NCI-H2029 treated with DMSO at 0.1 percent for 48 hours (cell line): ENCODE measurements at places on chromosomes 7 and 10.

GRCh38 chr7:148584154-148584827, 6.3 kb upstream of the C7orf33 start:
- DNase-seq: no peak

DNA sequence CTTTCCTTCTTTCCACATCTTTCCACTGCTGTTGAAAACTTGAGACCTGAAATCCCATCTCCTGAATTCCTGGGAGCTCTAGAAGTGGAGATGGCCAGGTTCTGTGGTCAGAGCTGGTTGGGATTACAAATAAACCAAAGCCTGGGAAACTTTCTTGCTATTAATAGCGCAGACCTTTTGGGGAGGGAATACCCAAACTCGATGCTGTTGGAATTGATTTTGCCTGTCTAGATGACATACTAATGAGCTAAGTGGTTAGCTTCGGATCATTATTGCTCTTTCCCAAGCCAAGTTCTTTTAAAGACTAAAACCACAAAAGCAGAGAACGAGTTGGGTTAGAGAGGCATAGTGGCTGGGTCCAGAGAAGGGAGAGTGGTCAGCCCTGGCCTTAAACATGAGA, 76.6 kb downstream of the TCF7L2 start:
- no peak for DNase-seq

GRCh38 chr7:82623812-82624211, 180.2 kb upstream of the CACNA2D1 start:
- DNase-seq: no peak

DNA sequence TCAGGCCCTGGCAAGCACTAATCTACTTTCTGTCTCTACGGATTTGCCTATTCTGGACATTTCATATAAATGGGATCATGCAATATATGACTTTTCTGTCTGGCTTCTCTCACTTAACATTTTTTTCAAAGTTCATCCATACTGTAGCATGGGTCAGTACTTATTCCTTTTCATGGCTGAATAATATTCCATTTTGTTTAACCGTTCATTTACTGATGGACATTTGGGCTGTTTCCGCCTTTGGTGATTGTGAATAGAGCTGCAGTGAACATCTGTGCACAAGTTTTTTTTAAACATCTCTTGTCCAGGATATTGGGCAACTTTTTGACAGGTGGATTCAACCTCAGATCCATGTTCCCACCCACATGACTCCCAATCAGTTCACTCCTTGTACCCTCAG, 31.0 kb downstream of the AIFM2 start:
- no peak for DNase-seq

GRCh38 chr10:77417806-77418640, 219.6 kb downstream of the KCNMA1 start:
- no peak for DNase-seq

DNA sequence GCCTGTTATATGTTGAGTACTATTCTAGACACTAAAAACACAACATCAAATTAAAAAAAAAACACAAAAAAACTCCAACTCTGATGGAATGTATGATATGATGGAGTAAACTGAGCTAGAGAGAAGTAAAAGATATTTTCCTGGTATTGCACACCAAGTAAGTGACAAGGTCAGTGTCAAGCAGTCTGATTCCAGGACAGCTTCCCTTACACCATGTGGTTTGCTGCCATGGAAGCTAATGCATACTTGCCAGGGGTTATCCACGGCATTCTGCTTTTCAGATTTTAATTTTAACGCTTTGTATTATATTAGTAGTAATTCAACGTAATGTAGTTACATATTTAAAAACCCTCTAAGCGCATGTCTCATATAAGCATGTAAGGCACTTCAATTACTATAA, 48.4 kb downstream of the CACNA2D1 start:
- DNase-seq: no peak

GRCh38 chr7:21092766-21093702, 306.3 kb upstream of the SP8 start:
- DNase-seq: no peak

DNA sequence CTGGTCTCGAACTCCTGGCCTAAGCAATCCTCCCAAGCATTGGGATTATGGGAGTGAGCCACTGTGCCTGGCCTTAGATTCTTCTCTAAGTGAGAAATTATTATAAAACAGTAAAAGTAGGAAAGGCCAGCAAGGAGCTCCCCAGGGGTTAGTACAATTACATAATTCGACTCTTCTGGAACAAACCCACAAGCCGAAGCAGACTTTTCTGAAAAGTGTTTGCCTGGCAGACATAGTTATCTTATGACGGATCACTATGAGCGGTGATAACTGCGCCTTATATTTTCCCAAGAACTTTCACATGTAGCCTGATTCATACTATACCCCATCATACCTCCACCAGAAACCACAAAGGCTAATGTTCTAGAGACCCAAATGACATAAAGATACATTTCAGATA, 30.2 kb upstream of the SH3PXD2A start:
- no peak for DNase-seq

DNA sequence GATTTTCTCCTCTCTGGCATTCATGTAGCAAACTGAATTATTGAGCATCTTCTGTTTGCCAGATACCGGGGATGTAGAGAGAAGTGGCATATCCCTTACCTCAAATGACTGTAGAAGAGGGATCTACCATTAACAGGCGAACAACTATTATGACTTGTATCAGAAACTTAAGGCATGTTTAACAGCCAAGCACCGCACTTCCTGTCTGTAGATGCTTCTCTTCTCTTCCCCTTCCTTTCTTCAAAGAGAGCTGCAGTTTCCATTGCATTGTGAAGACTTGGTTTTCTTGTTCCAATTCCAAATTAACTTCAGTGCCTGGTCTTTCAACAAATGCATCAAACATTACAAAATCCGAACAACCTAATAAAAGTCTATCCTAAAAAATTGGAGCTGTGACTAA, 49.3 kb downstream of the LRRC4 start:
- no peak for DNase-seq

- no peak for DNase-seq
Measured at GRCh38 chr10:71241114-71241829, 28.9 kb downstream of the UNC5B start.

DNA sequence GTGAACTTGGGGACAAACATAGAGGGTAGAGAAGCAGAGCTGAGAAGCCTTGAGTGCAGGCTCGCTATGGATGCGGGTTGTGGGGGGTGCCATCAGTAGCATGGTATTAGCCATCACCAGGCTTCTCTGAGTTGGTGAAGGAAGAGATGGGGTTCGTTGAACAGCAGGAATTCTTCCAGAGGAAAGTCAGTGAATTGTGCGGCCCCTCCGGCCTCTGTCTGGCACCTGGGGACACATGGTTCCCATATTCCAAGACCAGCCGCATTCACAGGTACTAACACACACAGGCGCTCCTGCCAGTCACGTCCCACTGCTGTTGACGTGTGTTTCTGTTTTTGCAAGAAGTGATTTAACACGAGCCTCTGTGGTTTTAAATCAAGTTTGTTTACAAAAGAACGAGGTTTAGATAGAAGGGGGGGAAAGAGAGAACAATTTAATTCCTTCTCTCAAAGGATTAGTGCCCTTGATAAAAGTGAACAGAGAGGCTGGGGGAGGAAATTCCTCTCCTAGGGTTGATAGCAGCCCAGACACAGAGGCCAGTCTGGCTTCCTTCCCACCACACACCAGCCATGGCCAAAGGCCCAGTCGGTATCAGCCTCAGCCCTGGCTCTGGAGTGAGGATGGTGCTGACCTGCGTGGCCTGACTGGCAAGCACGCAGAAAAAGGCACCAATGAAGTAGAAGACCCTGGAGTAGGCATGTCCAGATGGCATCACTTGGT, 252.6 kb upstream of the IGFBP3 start:
- DNase-seq: no peak

- no peak for DNase-seq
Measured at GRCh38 chr7:3722396-3722922, 421.4 kb downstream of the SDK1 start.

- no peak for DNase-seq
Measured at GRCh38 chr7:124444696-124445480, 320.7 kb downstream of the GPR37 start.

DNA sequence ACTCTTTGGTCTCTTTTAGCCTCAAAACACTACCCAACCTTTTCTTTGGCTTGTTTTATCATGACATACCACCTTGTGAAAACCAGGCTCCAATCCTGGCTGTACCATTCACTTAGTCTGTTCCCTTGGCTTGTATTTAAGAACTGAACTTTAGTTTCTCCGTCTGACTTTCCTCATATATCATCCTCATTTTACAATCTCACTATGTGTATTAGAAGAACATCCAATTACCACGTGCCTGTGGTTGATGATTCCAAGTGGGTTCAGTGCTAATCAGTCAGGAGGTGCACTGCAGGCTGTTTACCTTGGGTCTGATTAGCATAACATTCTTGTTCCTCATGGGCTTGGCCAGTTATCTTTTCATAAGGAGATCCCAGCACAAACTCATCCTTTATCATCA, 144.8 kb upstream of the KLF14 start:
- no peak for DNase-seq

DNA sequence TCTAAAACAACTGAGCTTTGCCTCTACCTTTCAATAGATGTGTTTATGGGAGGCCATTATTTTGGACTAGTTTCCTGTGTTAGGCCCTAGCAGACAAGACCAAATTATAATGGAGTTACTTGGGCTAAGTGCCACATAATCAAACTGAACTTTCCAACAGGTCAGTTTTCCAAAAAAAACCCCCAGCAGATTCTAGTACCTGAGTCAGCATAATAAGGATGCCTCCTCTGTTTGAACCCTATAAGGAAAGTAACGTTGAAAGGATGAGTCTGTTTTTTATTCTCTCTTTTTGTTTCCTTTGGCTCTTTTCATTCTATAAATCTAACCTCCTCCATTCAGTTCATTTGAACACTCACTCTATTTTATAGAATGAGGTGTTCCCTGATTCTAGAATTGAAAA, 148.1 kb upstream of the FAM3C start:
- DNase-seq: no peak

GRCh38 chr7:119868387-119868786, 404.6 kb upstream of the KCND2 start:
- no peak for DNase-seq

DNA sequence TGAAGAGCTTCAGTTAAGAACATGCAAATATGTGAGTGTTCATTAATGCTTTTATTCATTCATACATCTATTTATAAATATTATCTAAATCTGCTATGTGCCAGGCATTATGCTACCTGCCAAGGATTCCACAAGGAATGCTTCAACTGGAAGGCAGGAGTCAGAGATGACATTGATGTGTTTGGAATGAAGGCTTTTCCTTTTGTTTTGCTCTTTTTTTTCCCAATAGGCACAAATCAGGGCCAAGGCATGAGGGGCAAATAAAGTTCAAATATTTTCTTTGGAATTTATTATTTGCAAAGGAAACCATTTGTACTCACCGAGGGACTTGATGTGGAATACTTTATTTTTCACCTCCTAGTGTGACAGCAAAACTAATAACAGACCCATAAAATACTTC, 530.3 kb downstream of the ARL4A start:
- DNase-seq: no peak

DNA sequence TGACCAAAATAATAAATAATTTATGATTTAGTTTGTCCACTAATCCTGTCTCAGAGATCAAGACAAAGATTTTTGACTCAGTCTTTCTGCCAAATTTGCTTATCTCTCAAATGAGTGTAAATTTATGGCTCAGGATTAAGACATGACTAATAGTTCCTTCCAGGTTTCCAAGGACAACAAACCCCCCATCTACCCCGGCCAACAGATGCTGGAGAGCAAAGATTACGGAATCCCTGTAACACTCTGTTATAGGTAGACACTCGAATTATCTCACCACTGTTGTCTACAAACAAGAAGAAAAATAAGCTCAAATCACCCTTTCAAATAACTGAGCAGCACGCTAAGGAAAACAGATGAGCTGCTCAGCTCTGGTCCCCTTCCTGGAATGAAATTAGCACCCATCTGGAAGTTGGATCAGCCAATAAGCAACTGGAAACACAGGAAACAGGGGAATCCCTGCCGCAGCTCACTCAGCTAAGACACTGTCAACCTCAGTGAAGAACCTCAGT, 56.8 kb upstream of the SVIL start:
- DNase-seq: no peak

- DNase-seq: no peak
Measured at GRCh38 chr10:62001898-62002297, 100.4 kb downstream of the ARID5B start.

- DNase-seq: no peak
Measured at GRCh38 chr10:125455431-125455830, 227.5 kb downstream of the TEX36 start.

- DNase-seq: no peak
Measured at GRCh38 chr7:741191-741671, 14.2 kb upstream of the PRKAR1B start.

- no peak for DNase-seq
Measured at GRCh38 chr7:5689118-5689517, 92.3 kb downstream of the RNF216 start.

GRCh38 chr10:63323701-63324494, 141.9 kb downstream of the JMJD1C start:
- no peak for DNase-seq

GRCh38 chr7:143334244-143334643, 18.3 kb downstream of the CLCN1 start:
- DNase-seq: no peak

- DNase-seq: no peak
Measured at GRCh38 chr10:133388973-133389818, 4.8 kb upstream of the MTG1 start.

- DNase-seq: peak; percentile 88
Measured at GRCh38 chr7:105648561-105649401, 67.5 kb upstream of the EFCAB10 start.

DNA sequence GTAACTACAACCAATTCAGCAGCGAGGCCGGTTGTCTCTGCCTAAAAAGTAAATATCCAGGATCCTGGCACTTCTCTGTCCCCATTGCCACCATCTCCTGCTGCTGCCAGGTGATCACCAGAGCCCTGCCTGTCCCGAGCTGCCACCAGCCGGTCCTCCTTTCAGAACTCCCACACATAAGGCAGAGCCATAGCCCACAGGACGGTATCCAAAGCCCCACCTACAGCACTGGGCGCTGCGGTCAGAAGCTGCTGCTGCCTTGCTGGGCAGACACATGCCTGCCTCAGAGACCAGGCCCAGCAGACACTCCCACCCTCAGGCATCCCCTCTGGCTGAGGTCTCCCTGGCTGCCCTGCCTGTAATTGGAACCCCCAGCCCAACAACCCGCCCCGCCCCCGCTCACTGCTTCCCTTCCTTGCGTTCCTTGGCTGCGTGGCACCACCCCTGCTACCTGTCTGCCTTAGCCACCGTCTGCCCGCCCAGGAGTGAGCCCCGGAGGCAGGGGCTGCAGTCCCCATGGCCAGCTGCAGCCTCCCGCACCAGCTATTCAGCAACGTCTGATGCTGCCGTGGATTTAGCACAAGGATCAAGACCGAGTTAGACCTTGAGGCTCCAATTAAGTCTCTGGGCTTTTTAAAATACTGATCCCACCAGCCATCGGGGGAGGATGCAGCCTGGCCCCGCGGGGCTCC, 100.7 kb downstream of the CYTH3 start:
- no peak for DNase-seq
